ENCODE measurements at places on chromosomes 3 and 15. TPM values are rescaled to one million over a fixed set of nuclear protein-coding genes. Genes with fewer than 3 reads are reported as not detected.

Gene MAP4
- total RNA-seq, result 132 TPM

Gene TLR9
- 21.0 TPM for total RNA-seq

Gene PRSS50
- total RNA-seq, result 0.10 TPM

Gene ZKSCAN7
- total RNA-seq, result 8.0 TPM

Gene FHIT
- total RNA-seq, result 7.0 TPM

Gene IQGAP1
- 216 TPM for total RNA-seq

Gene TMEM45A
- 0.15 TPM for total RNA-seq

Gene PGBD4
- 5.6 TPM for total RNA-seq

Gene CCR2
- 0.34 TPM for total RNA-seq

Gene PLCH1
- 0.27 TPM for total RNA-seq

Gene CHRM5
- not detected for total RNA-seq

Data from B cell (primary cell).